ENCODE measurements at places on chromosomes 1 and 21.

GRCh38 chr1:24972221-24972914 lies 42.3 kb upstream of the RUNX3 start:
- no peak for DNase-seq

GRCh38 chr1:6852136-6852890 lies 67.1 kb downstream of the CAMTA1 start:
- DNase-seq, result no peak

DNA sequence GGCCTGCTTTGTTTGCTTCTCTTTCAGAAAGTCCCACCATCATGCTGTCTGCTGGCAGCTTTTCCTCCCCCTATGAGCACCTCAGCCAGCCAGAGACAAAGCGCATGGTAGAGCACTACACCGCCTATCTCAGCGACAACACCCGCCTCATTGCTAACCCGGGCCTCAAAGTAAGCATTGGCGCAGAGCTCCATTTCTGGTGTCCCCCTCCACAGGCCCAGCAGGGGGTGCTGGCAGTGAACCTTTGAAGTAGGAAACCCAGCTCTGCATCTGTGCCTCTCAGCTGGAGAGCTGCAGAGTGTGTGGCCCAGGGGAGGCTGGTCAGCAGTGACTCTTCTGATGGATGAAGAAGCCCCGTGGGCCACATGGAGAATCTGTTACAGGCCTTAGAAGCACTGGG lies 81.2 kb upstream of the RAVER2 start:
- peak; percentile 80 for DNase-seq

- DNase-seq, result peak; percentile 27
Measured at GRCh38 chr1:223670458-223671159, 5.1 kb upstream of the CAPN8 start.

GRCh38 chr1:47616036-47616435 lies 178.2 kb downstream of the FOXD2 start:
- DNase-seq, result no peak

DNA sequence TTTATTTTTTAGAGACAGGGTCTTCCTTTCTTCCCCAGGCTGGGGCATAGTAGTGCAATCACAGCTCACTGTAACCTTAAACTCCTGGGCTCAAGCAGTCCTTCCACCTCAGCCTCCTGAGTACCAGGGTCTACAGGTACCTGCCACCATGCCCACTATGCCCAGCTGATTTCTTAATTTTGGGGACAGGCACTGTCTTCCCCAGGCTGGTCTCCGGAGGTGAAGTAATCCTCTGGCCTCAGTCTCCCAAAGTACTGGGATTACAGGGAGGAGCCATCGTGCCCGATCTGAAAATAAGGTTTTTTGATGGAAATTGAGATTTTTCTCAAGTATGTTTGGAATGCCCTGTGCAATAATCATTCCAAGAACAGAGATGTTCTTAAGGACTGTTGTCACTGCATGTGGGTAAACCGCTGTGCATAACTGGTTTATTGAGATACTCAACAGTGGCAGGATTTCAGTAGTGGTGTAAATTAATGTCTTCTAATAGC lies 934 bp upstream of the MSH4 start:
- DNase-seq, result no peak

GRCh38 chr1:218436997-218437396 lies 91.9 kb downstream of the TGFB2 start:
- no peak for DNase-seq

DNA sequence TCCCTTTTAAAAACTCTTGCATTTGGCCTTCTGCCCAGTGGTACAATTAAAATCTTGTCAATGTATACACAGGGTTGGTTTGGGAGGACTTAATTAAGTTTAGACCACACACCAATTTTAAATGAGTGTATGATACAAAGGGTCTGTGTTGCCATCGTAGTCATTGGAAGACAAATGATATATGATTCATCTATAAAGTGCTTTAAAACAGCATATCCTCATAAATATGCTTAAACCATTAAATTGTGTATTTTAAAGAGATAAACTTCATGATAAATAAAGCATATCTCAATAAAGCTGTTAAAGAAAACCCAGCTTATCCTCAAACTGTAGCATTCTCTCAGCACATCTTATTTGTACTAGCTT lies 69.5 kb downstream of the LUZP1 start:
- no peak for DNase-seq

- no peak for DNase-seq
Measured at GRCh38 chr1:230633469-230633868, 8.8 kb upstream of the COG2 start.

DNA sequence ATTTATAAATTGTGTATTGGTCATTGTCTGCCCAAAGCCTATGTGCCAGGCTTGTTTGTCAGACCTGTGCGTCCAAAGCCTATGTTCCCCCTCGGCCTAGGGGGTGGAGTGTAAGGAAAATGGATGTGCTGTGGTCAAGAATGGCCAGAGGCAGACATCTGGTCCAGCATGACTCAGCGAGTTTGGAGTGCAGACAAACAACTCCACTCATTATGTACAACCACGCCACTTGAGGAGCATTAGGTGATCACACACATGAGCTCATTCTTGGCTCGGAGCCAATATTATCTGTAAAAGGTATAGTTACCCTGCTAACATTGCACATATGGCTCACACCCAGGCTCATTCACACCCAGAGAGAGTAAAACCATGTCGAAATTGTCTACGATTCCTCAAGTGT lies 1047.6 kb upstream of the ADGRL4 start:
- peak; percentile 97 for DNase-seq

DNA sequence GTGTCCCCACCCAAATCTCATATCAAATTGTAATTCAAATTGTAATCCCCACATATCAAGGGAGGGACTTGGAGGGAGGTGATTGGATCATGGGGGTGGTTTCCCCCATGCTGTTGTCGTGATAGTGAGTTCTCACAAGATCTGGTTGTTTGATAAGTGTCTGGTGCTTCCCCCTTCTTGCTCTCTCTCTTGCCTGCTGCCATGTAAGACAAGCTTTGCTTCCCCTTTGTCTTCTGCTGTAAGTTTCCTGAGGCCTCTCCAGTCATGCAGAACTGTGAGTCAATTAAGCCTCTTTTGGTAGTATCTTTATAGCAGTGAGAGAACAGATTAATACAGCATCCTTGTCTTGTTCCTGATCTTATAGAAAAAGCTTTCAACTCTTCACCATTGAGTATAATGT lies 6.5 kb upstream of the LRRC39 start:
- DNase-seq, result no peak

DNA sequence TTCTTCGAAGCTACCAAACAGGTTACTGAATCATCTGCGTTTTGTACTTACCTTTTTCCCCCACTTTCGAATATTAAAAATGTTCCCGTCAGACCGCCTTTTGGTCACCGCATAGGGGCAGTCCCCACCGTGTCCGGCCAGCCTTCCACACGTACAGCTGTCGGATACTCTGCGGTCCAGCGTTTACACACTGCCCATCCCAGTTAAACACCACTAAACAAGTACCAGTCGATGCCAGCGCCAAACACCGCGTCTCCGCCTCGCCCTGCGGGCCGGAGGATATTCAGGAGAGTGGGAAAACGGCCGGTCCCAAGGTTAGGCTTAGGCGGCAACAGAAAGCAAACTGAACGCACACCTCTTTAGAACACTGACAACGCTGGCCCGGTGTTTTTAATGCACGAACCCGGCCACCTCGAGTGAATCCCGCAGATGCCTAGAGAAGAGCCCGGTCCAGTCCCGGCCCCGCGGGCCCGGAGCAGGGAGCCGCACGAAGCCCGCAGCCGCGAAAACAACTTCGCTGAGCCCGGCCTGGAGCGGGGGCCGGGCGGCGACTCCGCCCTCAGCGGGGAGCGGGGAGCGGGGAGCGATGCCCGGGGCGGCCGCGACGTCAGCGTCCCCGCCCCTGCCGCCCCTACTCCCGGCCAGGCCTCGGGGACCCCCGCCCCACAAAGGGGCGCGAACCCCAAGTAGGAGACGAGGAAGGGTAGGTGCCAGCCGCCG lies 730 bp upstream of the PHF13 start:
- DNase-seq, result peak; percentile 80

GRCh38 chr21:23607782-23608431 lies 1999.4 kb downstream of the MRPL39 start:
- no peak for DNase-seq

DNA sequence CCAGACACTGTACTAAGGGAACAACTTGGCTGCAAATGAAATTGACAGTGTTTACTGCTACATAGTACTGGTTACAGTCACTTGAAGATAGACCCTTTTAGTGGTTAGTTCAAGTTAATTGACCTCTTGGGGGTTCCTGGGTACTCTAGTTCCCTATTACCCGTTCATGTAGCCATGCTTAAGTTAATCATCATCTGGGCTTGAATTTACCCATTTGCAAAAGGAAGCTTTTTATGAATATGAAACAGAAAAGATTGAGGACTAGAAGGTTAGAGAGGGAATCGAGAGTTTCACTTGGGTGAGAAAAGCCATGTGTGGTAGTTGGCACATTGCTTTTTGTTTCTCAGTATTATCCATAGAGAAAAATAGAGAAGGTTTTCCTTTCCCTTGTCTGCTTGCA lies 2.7 kb downstream of the MIA3 start:
- no peak for DNase-seq

GRCh38 chr1:203626910-203627246 lies 246 bp downstream of the ATP2B4 start:
- DNase-seq, result peak; percentile 74

GRCh38 chr1:116556289-116557006 lies 14.4 kb downstream of the CD58 start:
- DNase-seq, result no peak

DNA sequence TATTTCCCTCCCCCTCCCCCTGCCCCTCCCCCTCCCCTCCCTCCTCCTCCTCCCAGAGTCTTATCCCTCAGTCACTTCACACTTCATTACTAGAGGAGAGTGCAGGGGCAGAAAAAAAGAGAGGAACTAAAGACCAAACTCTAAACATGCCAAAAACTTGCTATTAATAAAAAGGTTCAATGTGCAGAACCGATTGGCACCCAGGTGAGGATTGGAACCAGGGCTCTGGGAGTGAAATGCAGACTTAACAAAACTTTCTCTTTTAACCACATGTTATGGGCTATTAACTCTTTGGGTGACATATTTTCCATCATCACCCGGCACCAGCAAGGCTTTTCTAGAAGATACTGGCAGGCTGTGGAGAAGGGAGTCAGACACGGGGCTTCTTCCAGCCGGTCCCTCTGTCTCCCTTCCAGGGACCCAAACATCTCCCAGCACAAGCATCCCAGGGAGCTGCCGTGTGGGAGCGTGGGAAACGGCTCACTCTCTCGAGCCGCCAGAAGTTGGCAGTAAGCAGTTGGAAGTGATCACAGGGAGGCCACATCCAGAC lies 13.6 kb downstream of the NID1 start:
- no peak for DNase-seq

DNA sequence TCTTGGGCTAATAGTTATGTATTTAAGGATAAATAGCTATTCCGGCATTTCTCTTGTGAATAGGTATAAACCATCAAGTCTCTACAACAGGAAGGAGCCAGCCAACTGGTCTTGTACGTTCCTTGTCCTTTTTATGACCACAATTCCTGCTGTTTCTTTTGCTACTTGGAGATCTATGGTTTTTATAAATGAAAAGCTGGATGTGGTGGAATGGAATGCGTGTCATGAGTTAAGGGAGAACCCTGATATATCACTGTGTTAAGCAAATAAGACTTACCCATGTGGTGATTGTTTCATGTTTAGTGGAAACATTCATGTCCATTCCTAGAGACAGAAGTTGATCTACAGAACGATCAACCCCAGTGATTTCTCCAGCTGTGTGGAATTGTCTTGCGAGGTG lies 282.1 kb downstream of the RPS6KC1 start:
- no peak for DNase-seq

GRCh38 chr1:225474986-225475820 lies 47.4 kb upstream of the LBR start:
- DNase-seq, result peak; percentile 68

DNA sequence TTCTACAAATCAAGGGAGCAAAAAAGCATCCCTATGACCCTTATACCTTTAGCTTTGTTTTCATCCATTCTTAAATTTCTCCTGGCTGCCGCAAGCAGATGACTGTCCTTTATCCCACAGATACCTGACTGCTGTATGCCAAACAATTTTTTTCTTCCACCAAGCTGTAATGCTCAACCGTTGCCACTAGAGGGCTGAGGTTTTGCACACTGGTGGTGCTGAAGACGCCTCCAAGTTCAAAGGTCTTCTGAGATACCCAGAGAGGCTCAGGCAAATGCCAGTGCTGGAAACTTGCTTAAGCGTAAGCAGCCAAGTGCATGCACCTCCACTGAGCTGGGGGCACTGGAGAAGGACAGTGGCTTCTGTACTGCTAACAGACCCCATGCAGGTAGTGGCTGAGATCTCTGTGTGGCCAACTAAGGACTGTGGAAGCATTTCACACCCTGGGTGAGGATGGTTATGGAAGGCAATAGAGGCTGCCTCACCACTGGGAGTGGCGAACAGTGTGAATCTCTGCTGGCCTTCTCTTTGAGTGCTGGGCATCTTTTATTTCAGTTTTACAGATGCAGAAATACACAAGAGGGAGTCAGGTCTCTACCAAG lies 28.5 kb downstream of the CNIH3 start:
- DNase-seq, result peak; percentile 54

DNA sequence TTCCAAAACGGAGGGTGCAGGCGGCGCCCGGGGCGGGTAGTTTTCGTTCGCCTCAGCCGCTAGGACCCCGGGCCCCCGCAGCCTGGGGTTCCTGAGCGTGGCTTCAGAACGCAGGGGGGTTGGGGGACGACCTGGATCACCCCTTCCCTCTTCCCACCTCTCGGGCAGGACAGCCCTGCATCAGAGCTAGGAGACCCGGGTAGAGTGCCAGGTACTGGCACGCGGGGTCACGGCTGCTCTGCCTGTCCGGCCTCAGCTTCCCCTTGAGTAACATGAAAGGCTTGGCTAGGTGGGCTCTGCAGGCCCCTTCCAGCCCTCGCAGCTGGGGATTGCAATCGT lies 484 bp downstream of the DFFB start:
- DNase-seq, result no peak

GRCh38 chr1:227320476-227320875 lies 2.2 kb upstream of the CDC42BPA start:
- no peak for DNase-seq

- DNase-seq, result no peak
Measured at GRCh38 chr1:117698398-117699160, 92.7 kb downstream of the TENT5C start.

DNA sequence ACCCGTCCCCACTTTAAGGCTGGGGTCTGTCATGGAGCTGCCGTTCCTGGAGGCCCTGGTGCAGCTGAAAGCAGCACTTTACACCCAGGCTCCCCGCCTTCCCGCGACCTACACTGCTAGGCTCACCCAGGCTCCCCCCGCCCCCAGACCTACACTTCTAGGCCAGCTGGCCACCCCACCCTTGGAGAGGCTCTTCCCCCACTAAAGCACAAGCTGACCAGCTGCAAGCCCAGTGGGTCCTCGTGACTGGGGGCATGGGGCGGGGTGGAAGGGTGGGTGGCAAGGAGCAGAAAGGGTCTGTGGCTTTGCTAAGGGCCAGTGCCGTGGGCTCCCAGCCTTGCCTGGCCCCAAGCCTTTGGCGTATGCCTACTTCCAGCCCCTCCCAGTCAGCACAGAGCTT lies 9.7 kb upstream of the ARHGEF16 start:
- DNase-seq, result no peak

DNA sequence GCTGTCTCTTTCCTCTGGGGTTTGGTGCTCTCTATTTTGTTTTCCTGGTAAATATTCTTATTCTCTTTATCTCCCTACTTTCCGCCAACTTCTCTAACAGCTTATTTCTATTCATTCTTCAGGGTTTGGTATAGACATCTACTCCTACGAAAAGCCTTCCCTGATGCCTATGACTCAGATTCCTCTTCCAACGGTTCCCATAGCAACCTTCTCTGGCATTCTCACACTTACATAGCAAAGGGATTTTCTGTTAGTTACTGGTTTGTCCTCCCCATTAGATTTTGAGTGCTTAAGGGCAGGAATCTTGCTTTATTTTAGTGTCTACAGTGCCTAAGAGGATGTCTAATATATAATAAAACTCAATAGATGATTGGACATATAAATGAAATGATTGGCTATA lies 407.6 kb upstream of the DEPDC1 start:
- no peak for DNase-seq

- DNase-seq, result no peak
Measured at GRCh38 chr1:113292603-113293255, 97.6 kb upstream of the MAGI3 start.
